Breast epithelium (tissue), 4 donors: ENCODE measurements at places on chromosomes 7 and 10.

GRCh38 chr7:131021460-131021859 is 287.5 kb upstream of the KLF14 start:
- H3K4me3 ChIP-seq: no peak overlapping the region
- no peaks in the 10 kb centered on the region for H3K27me3 ChIP-seq
- no peak overlapping the region for H3K27ac ChIP-seq
- peaks cover 5% of the 10 kb centered on the region for H3K4me1 ChIP-seq

DNA sequence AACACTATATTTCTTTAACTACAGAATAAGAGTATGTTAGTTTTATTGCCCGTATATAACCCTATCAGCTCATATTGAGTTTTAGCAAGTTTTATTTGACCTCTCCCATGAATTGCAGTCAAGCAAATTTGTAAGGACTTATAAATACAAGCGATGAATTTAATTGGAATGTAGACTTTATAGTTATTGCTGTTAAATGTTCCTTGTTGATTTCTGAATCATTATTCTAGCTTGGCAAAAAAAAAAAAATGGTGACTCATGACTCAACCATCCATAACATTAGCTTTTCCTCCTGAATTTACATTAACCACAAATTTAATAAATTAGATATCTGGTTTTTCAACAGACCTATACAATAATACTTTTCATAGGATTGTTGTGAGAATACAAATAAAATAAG is 334.0 kb upstream of the LRRTM3 start:
- H3K4me3 ChIP-seq: no peak overlapping the region
- no peaks in the 10 kb centered on the region for H3K27me3 ChIP-seq
- DNase-seq: no peak
- H3K36me3 ChIP-seq: no peaks in the 10 kb centered on the region
- H3K4me1 ChIP-seq: no peaks in the 10 kb centered on the region

DNA sequence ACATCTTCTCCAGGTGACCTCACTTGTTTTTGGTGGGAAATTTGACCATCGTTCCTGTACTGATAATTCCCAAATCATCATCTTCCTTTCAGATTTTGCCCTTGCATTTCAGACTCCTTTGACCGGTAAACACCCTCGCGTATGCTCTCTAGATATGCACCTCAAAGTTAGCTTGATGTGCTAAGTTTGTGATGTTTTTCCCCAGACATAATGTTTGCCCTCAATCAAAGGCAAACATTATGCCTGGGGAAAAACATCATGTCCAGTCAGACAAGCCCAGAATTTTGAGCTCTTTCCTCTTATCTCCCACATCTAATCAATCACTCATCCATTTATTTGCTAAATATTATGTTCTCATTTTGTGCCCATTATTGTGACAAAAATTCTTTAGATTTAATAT is 26.2 kb downstream of the CCSER2 start:
- H3K4me3 ChIP-seq: no peak overlapping the region
- no peak for DNase-seq
- no peak overlapping the region for H3K27ac ChIP-seq

- peak; percentile 51 for DNase-seq
- peak overlapping the region; percentile 73 for H3K27ac ChIP-seq
- H3K4me1 ChIP-seq: peaks cover 65% of the 10 kb centered on the region
Observed at GRCh38 chr10:72250666-72251065, 23.1 kb upstream of the DDIT4 start.

DNA sequence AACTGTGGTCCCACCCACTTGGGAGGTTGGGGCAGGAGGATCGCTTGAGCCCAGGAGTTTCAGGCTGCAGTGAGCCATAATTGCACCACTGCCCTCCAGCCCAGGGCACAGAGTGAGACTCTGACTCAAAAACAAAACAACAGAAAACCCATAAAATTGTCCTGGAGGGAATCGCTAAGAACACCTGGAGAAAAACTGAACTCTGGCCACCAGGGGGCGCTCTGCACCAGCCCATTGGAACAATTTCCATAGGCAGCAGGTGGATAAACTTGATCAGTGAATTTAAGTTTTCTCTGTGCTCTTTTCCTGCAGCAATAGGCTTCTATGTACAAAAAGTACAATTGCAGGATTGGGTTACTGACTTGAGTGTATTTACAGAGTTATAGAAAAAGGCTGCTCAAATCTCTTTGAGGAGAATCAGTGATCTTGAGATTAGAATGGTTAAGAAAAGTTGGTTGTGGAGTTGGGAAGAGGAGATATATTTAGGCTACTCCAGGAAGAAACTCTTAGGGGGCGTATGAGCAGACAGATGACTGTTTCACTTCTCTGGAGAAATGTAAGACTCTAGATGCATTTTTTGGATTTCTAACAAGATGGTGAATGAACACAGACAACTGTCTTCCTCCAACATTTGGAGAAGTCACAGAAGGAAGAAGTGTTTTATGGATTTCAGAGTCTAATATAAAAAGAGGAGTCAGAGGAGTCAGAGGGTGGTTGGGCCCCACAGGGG is 274.9 kb upstream of the GALNT17 start:
- no peaks in the 10 kb centered on the region for H3K4me1 ChIP-seq
- no peaks in the 10 kb centered on the region for H3K27me3 ChIP-seq
- no peak overlapping the region for H3K27ac ChIP-seq
- H3K4me3 ChIP-seq: no peak overlapping the region
- peak; percentile 36 for DNase-seq

DNA sequence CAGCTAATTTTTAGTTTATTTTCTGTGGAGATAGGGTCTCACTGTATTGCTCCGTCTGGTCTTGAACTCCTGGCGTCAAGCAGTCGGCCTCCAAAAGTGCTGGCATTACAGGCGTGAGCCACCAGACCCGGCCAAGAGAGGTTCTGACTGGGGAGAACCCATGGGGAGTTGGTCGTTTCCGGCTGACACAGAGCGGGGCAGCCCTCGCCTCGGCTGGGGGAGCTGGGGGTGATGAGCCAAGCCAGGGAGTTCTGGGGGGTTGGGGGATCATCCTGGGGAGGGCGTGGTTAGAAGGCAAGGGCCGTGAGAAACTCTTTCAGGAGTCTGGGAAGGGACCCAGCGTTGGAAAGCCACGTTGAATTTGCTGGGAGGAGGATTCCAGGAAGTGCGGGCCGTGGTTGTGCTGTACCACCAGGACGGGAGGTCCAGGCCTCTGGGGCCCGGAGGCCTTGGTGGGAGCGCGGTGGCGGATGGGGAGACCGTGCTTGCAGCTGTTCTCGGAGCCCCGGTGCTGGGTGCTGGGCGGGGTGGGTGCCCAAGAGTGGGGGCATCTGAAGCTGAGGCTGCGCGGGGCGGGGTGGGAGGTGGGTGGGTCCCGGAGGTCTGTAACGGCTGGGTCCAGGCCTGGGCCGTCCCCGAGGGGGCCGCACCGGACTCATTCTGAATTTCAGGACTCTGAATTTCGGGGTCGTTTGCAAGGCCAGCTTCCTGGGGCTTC is 8.4 kb upstream of the ZNF853 start:
- H3K36me3 ChIP-seq: no peaks in the 10 kb centered on the region
- no peak overlapping the region for H3K27ac ChIP-seq
- H3K4me3 ChIP-seq: no peak overlapping the region
- no peak for DNase-seq

- no peak for DNase-seq
- no peak overlapping the region for H3K27ac ChIP-seq
- H3K27me3 ChIP-seq: no peaks in the 10 kb centered on the region
- H3K4me3 ChIP-seq: peak overlapping the region; percentile 92
Observed at GRCh38 chr10:26698909-26699308, 1.4 kb downstream of the PDSS1 start.

- no peaks in the 10 kb centered on the region for H3K36me3 ChIP-seq
- H3K27me3 ChIP-seq: no peaks in the 10 kb centered on the region
- no peak overlapping the region for H3K27ac ChIP-seq
- no peak overlapping the region for H3K4me3 ChIP-seq
Observed at GRCh38 chr7:111011520-111011919, 79.4 kb upstream of the LRRN3 start.

DNA sequence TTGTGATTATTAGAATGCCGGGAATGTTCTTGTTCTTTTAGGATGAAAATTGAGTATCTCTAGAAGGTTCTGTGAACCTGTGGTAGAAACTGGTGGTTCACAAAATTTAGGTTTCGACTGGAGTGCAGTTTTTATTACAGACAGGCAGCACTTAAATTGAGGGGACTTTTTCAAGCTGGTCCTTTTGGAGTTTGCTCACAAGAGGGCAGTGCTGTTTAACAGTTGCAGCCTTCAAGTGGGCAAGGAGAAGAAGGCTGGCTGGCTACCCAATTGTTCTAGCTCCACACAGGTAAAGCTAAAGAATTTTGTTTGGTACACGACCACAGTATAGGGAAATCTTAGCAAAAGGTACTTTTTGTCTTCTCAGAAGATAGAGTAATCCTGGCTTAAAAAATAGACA is 233.6 kb downstream of the SNX13 start:
- no peak for DNase-seq
- no peaks in the 10 kb centered on the region for H3K36me3 ChIP-seq
- no peak overlapping the region for H3K4me3 ChIP-seq
- no peaks in the 10 kb centered on the region for H3K4me1 ChIP-seq

- H3K36me3 ChIP-seq: no peaks in the 10 kb centered on the region
- H3K27ac ChIP-seq: no peak overlapping the region
- H3K27me3 ChIP-seq: no peaks in the 10 kb centered on the region
- no peak for DNase-seq
Observed at GRCh38 chr7:7829667-7830066, 111.3 kb upstream of the RPA3 start.

DNA sequence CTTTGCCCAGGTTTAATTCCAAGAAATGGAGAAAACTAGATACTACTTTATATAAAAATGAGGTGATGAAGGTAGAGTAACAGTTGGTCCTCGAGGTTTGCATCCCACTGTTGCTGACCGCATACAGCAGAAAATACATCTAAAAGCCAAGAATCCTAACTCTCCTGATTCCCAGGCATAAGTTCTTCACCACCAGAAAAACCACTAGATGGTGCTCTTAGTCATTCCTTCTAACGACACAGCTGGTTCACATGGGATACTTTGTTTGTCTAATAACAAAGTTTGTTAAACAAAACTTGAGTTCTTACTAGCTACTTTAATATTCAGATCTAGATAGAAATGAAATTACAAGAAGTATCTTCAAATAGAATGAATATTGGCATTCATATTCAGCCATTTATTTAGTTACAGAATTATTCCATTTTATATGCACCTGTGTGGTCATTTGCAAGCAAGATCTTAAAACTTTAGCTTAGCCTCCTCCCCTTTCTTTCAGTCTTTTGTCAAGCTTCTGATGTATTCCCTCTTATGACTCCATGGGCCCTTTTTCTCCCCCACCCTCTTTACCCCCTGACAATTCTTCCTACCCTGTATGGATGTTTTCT is 54.1 kb upstream of the CYP26C1 start:
- no peaks in the 10 kb centered on the region for H3K4me1 ChIP-seq
- no peak overlapping the region for H3K4me3 ChIP-seq
- DNase-seq: no peak
- H3K27ac ChIP-seq: no peak overlapping the region
